Left colon (tissue), 2 donors: ENCODE measurements at places on chromosomes 2 and 18. TPM values are rescaled to one million over a fixed set of nuclear protein-coding genes. Genes with fewer than 3 reads are reported as not detected.

UGT1A8 gene
- total RNA-seq: 19.3 TPM

AFF3 gene
- 10.6 TPM for total RNA-seq

MLPH gene
- total RNA-seq: 117 TPM

MPP4 gene
- not detected for total RNA-seq

FOXD4L1 gene
- 0.27 TPM for total RNA-seq

DRC1 gene
- not detected for total RNA-seq

STARD7 gene
- total RNA-seq: 127 TPM

C2orf92 gene
- total RNA-seq: 7.8 TPM

ITGB6 gene
- 19.7 TPM for total RNA-seq

GPR45 gene
- not detected for total RNA-seq

FHOD3 gene
- 1.3 TPM for total RNA-seq

GRHL1 gene
- 2.3 TPM for total RNA-seq
